ENCODE measurements at places on chromosomes 5 and 9.

GRCh38 chr9:131927091-131927490 is 152.6 kb downstream of the MED27 start:
- no peaks in the 10 kb centered on the region for H3K27me3 ChIP-seq
- H3K36me3 ChIP-seq: no peaks in the 10 kb centered on the region
- H3K27ac ChIP-seq: no peak overlapping the region
- H3K4me1 ChIP-seq: no peaks in the 10 kb centered on the region

GRCh38 chr5:149410721-149411432 is 31.8 kb upstream of the IL17B start:
- no peak for DNase-seq
- no peak overlapping the region for H3K4me3 ChIP-seq
- H3K27ac ChIP-seq: peak overlapping the region; percentile 27
- H3K4me1 ChIP-seq: no peaks in the 10 kb centered on the region
- H3K36me3 ChIP-seq: no peaks in the 10 kb centered on the region

DNA sequence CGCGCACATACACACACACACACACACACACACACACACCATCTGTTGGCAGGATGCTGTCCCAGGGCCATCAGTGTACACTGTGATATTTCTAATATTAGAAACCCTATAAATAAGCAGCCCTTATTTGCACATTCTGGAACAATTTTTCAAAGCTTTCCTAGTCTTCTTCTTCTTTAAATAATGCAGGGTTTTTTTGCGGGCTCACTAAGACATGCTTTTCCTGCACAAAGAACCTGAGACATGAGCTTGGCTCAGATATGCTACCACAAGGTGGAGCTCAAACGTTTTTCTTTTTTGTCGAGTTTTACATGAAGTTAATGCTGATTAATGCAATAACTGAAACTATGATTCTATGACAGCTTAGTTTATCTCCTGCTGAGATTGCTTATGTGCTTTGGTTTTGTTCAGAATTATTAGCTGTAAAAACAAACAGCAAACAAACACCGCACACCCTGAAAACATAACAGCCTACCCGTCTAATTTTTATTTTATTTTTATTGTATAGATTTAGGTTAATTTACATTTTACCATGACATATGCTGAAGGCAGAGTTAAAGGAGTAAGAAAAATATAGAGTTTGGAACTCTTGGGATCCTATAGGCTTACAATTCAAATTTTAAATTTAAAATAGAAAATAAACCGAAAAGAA is 95.8 kb downstream of the ALDH1A1 start:
- H3K27ac ChIP-seq: peak overlapping the region; percentile 21
- H3K36me3 ChIP-seq: no peaks in the 10 kb centered on the region
- no peak overlapping the region for H3K4me3 ChIP-seq
- DNase-seq: no peak
- peaks cover 20% of the 10 kb centered on the region for H3K4me1 ChIP-seq

DNA sequence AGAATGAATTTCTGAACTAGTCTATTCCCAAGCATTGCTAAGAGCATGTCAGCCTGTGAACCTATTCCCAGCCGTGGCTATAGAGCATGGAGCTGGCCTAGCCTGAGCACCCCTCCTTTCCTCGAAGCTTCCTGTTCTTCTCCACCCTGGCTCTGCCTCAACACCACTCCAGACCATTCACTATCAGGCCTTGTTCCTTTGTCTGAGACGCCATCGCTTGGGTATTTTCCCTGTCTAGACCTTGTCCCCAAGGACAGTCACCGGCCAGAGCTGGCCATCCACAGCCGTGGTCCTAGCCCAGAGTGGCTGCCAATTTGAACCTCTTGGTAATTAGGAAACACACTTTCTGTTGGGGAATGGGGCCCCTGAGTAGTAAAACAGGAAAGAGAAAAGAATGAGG is 105.8 kb downstream of the LIFR start:
- DNase-seq: no peak
- peaks cover 15% of the 10 kb centered on the region for H3K4me1 ChIP-seq
- no peak overlapping the region for H3K27ac ChIP-seq

DNA sequence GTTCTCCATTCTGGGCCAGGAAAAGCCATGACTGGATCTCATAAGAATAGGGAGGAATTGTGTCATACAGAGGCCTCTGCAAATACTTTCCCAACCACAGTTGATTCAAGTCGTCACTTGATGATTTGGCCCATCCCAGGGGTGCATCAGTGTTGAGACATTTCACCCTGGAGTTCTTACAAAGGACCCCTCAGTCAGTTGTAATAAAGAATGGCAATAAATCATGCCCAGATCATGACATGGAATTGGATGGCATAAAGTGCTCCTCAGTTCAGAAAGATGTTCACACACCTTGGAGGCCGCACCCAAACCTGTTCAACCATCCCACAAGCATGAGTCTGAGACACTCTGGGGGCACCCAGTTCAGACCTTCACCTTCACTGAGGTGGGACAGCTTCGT is 168.1 kb downstream of the NR3C1 start:
- H3K27me3 ChIP-seq: no peaks in the 10 kb centered on the region
- no peak overlapping the region for H3K4me3 ChIP-seq
- no peaks in the 10 kb centered on the region for H3K36me3 ChIP-seq
- peaks cover 6% of the 10 kb centered on the region for H3K4me1 ChIP-seq

Measured in tibial nerve (tissue), 4 donors.